ENCODE measurements at places on chromosomes 11 and 22. TPM values are rescaled to one million over a fixed set of nuclear protein-coding genes. Genes with fewer than 3 reads are reported as not detected.

DNA sequence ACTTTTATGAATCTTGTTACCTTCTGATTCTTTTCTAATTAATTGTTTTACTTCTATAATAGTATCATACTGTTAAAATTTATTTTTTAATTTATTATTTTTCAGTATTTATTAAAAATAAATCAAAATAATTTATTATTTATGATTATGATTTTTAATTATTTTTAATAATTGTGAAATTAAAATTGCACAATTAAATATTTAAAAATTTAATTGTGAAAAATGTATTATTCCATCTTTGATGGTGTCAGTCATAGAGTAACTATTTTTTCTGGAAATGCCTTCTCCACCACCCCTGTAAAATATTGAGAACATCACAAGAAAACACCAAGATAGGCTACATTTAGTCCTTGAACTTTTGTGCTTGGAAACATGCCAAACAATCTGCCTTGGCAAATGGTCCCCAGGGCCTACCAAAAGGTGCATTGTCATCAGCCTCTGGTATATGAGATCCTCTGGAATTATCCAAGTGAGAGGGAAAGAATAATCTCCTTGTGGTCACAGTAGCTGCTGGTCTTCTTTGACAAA is at the start of gene OR8H2:
Gene OR8H2, plus strand, starts transcription at position 478 of the 528 bp plus-strand sequence. CDS start 1,356 bp downstream, outside the sequence.
- DNase-seq = no peak

DNA sequence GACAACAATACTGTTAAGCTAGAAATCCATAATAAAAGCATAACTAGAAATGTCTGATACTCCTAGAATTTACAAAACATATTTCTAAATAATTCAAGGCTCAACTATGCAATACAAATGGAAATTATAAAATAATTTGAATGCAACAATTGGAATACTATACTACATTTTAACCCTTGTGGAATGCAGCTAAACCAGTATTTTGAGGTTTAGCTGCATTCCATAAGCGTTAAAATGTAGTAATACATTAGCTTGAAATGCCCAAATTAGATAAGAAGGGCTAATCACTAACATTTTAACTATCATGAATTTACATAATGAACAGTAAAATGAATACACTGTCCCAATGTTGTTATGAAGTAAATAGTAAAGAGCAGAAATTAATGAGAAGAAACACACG is 617.2 kb upstream of the CHORDC1 start:
- DNase-seq = no peak

DNA sequence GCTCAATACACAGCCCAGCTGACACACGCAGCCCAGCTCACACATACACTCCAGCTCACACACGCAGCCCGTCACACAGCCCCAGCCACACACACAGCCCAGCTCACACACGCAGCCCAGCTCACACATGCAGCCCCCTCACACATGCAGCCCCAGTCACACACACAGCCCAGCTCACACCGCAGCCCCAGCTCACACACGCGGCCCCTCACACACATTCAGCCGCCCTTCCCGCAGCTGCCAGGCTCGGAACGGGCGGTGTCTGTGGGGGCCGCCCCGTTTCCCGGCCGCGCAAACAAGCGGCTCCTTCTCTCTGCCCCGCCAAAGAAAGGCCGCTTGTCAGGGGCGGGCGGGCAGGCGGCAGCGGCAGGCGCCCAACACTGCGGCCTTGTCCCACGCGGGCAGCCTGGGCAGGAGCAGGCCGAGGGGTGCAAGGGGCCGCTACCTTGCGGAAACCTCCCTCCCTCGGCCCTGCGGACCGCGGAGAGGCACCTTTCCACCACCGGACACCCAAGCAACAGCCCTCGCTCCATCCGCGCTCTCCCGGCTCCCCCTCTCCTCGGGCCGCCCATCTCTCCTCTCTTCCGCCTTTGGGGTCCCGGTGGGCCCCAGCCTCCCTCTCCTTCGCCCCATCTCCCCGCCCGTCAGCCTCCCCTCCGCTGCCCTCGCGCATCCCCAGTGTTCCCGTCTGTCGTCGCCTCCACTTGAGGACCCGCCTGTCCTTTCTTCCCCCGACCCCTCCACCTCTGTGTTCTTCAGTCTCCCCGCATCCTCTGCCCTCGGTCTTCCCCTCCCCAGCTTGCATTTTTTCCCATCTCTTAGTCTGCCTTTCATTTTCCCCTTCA is 2.2 kb downstream of the PHLDB1 start:
- peak; percentile 40 for DNase-seq

- DNase-seq = peak; percentile 91
These were observed 701 bp upstream of the P2RX6 start for GRCh38 chr22:21014202-21014725.

GRCh38 chr11:133072378-133072777 is 459.9 kb downstream of the OPCML start:
- DNase-seq = no peak

DNA sequence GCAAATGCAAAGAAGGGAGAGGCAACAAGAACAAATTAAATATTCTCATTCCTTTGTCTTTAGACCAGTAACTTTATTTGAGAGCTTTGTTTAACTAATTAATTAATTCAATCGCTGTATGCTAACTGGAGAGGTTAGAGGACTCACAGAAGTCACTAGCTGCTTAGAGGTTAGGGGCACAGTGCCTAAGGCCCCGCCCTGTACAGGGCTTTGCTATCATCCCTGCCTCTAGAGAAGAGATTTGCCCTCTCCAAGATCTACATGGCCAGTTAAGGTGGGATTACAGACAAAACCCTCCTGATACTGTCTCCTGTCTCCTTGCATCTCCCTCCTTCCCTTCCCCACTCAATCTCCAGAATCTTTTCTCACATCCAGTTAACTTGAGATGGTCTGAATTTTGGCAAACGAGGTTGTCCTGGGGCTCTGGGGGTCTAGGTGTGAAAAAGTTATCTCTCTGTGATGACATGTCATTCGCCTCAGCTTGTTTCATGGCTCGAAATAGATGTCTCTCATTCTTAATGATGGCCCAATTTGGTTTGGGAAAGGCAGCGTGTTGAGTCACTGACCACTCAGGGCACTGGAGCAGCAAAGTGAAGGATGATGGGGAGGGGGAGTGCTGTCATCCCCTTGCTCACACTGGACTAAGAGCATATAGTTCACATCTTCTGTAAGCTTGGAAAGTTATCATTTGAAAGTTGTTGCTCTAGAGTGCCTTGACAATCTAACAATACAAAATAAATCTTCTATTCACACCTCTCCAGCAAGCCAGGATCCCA is 190.9 kb downstream of the KIRREL3 start:
- DNase-seq = no peak

GRCh38 chr11:57978686-57979531 is 44.8 kb upstream of the OR9Q1 start:
- no peak for DNase-seq

- no peak for DNase-seq
These were observed 34.1 kb downstream of the MRE11 start for GRCh38 chr11:94459576-94459975.

- DNase-seq = no peak
These were observed 14.7 kb upstream of the SYTL2 start for GRCh38 chr11:85825616-85826015.

GRCh38 chr11:31022080-31022479 is 347.5 kb downstream of the DCDC1 start:
- DNase-seq = no peak

GRCh38 chr22:21959274-21960074 is 6.8 kb upstream of the PPM1F start:
- no peak for DNase-seq

DNA sequence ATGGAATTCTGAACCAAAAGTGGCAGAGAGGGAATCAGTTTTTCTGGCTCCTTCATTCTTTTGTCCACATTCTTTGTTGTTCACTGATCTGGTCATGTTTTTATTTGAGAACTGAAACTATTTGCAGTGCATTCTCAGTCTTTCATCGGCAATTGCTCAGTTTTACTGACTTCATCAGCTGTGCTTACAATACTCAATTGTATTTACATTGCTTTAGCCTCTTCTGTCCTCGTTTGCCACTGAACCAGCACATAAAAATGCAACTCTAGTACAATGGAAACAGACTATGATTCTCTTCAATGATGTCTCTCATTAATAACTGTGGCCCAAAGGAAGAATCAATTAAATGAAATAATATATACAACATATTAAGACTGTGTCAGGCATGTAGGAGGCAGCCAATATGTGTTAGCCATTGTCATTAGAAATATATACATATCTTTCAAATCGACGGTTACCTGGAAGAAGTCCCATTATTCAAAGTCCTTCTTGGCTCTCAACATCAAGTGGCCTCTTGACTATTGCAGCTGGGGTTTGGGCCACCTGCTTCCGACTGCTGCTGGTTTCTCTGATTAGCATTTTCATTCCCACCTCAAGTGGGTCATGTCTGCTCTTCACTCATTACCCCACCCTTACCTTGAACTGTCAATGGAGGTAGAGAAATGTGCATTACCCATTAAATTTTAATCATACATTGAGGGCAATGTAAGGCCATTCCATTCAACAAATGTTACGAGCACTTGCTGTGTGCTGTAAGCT is 600.1 kb downstream of the INSC start:
- no peak for DNase-seq

- DNase-seq = no peak
These were observed 30.4 kb upstream of the TRIM29 start for GRCh38 chr11:120168108-120168959.

- DNase-seq = no peak
These were observed 621.3 kb downstream of the ETS1 start for GRCh38 chr11:127965939-127966668.

DNA sequence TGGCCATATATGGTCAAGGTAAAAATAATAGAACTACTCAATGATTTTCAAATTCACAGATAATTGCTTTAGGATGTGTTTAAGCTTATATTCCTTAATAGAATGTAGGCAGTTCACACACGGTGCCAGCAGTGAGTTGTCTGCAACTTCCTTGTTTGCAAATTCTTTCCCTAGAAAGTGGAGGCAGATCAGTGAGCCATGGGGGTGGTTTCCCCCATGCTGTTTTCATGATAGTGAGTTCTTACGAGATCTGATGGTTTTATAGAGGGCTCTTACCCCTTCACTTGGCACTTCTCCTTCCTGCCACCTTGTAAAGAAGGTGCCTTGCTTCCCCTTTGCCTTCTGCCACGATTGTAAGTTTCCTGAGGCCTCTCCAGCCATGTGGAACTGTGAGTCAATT is 111.8 kb upstream of the LMO1 start:
- DNase-seq = no peak

- no peak for DNase-seq
These were observed 3.5 kb downstream of the ARRB1 start for GRCh38 chr11:75347781-75348566.

GRCh38 chr11:5989203-5989602 is 2.4 kb upstream of the OR52L1 start:
- DNase-seq = no peak

DNA sequence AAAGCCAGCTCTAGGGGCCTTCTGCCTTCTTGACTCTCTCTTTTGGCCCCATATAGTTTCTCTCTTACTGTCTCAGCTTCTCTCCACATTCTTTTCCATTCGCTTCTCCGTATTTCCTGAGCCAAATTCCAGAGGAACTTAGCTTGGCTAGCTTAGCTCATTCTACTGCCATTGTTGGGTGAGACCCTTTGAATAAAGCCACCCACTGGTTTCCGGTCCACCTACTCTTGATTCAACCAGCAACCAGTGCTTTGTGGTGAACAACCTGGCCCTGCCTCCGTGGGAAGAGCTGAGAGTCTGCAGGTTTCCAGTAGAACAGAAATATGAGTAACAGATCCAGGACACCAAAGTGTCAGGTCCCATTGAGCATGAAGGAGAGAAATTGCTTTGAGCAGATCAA is 81.3 kb upstream of the ARHGAP20 start:
- DNase-seq = no peak

GRCh38 chr11:16278979-16279378 is 77.4 kb downstream of the SOX6 start:
- no peak for DNase-seq

DNA sequence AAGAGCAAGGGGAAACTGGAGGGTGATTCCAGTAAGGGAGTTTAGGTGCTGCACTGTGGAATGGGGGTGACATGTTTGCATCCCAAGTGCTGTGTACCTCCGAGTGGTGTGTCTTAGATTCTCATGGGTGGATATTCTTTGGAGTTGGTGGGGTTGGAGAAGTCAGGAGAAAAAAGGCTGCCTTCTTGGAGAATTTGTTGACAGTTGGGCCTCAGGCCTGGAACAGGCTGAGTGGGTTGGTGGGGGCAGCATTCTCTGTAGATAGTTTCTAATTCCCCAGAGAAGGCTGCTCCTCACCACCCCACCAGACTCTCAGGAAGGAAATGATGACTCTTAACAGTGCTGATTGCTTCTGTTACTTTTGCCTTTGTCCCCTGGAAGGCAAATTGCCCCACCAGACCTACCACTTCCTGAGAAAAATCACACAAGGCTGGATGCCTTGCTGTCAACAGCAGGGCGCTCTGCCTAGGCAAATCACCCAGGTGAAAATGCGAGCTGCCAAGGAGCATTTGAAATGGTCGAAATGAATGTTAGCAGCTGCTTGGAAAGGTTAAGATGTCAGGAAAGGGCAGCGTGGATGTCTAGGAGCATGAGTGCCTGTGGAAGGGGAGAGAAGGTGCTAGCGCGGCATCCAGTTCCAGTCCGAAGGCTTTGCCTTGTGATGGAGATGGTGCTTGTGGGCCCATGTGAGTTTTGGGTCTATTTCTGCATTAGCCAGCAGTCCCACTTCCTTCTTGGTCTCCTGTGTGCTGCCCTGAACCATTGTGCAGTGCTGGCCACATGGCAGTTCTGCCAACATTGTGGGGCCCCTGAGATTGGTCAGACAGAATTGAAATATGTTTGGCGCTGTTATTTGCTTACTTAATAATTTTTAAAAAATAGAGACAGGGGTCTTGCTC is 29.7 kb upstream of the SORL1-AS1 start:
- peak; percentile 14 for DNase-seq

DNA sequence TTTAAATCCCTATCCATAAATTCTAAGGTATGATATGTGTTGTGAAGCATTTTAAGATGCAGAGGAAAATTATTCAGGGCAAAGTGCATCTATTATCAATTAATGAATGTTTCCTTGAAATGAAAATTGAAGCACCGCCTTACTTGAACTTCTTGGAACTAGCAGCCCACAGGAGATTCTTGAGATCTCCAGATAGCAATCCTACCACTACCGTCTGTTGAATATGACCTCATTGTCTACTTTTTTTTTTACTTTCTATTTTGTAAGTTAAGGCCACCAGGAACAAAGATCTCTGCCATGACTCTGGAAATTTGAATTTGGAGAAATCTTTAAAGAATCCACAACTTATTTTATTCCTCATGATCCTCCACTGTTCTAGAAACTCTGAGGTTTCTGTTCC is 808.7 kb downstream of the KCNA4 start:
- DNase-seq = no peak

Gene RAB39A
- 0.13 TPM for total RNA-seq

Gene INS
- total RNA-seq = not detected

Gene GPR83
- total RNA-seq = under 0.01 TPM

Gene KLHL35
- 2.4 TPM for total RNA-seq

Gene ANO9
- 2.7 TPM for total RNA-seq

Gene MRGPRE
- total RNA-seq = not detected

Gene PAFAH1B2
- total RNA-seq = 172 TPM

Gene PNPLA3
- 0.76 TPM for total RNA-seq

Gene FAT3
- total RNA-seq = under 0.01 TPM

Gene TNNT3
- total RNA-seq = not detected
